ENCODE measurements at places on chromosomes 3 and 15.

DNA sequence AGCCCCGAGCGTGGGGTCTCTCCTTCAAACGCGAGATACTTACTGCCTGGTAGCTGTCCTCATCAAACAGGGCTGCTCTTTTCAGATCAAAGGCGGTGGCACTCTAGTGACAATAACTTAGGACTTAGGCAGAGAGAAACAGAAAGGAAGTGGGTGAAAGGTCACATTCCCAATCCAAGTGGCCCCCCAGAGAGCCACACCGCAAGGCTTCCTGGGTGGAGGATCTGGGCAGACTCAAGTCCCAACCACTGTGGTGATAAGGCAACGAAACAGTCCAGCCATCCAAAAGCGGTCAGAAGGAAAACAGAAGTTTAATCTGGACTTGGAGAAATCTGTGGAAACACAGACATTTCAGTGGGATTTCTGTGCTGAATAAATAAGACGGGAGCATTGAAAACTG, 227.2 kb downstream of the ADAMTS17 start:
- DNase-seq = no peak

- DNase-seq = no peak
These were observed 8.3 kb downstream of the CCNL1 start for GRCh38 chr3:157151627-157152026.

DNA sequence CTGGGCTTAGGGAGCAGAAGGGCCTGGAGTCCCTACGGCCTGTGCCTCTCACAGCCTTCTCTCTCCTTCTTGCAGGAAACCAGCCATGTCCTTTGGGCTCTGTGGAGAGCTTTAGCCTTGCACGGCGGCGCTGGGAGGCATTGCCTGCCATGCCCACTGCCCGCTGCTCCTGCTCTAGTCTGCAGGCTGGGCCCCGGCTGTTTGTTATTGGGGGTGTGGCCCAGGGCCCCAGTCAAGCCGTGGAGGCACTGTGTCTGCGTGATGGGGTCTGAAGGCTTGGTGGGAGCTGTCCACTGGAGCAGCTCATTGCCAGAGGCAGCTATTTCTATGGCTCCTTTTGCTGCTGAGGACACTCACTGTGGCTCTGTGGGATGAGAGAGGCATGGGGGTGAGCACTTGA, 4.1 kb downstream of the KLHDC8B start:
- no peak for DNase-seq

- no peak for DNase-seq
These were observed 11.1 kb downstream of the ISLR start for GRCh38 chr15:74184582-74185091.

DNA sequence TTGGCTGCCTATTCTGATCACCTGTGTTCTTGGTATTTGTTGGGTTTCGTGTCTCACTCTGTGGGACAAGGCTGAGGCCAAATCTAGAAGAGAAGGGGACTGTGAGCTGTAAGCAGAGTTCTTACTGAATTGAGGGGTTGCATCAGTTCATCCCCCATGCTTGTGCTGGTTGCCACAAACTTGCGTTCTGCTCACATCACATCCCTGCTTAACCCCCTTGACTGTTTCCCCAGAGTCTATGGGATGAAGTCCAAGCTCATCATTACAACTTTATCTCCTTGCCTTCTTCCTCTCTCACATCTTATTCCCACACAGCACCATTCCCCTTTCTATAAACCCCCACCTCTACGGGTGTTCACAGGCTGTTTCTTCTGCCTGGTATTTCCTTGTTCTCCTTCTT, 143.8 kb upstream of the ABHD17C start:
- DNase-seq = no peak

DNA sequence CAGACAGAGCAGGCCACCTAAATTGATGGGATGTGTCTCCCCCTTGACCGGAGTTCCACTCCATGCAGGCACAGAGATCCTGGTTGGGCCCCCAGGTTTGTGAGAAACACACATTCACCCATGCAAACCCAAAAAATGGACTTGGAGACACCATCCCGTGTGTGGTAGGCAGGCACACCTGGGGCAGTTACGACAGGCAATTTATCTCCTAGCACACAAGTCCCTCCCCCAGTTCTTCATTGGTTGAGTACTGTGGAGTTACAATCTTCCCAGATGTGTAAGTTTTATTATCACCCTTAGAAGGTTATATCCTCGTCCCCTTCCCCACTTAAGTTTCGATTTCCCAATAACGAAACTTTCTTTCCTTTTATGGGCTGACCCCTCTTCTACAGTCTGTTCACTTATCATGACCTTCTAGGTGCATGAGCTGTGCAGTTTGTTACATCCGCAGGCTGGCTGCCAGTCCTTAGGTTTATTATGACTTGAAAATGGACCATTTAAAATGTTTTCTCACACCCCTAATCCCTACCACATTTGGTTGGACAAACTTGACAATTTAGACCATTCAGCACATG, 27.3 kb downstream of the ARL8B start:
- DNase-seq = no peak

- no peak for DNase-seq
These were observed 38.6 kb downstream of the MOBP start for GRCh38 chr3:39505866-39506742.

- DNase-seq = no peak
These were observed 117.3 kb upstream of the FLNB start for GRCh38 chr3:57890874-57891273.

GRCh38 chr3:150765949-150766720, 3.2 kb upstream of the SIAH2 start:
- no peak for DNase-seq

GRCh38 chr3:36678216-36679013, 85.9 kb downstream of the DCLK3 start:
- no peak for DNase-seq

DNA sequence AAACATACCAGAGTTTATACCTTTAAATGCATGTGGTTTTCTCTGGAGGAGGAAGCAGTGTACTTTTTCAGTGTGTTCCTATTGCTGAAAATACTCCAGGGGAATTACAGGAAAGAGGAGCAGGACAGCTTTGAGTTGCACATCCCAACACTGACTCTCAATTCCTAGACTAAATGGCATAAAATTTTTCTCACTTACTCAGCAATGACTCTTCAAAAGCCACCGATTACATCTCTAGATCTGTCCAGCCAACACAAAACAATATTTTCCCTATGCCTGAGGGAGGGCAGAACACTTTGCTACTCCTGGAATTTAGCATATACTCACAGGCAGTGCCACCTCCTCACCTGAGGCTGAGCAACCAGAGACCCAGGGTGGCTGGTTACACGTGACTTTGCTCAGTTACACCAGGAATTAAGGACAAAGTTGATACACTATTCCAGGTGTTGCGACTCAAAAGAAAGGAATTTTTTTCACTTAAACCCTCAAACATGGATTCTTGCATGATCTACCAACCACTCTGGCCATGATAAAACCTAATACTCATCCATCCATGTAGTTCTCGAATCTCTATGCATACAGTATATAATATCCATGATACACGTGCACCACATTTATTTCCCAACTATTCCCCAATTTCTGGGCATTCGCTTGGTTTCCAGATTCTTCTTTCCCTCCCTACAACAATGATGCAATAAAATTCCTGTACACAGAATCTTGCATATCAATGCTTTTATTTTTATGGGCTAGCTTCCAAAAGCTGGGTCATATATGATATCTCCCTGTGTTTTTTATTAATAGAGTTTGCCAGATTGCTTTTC, 194.6 kb downstream of the THRB start:
- DNase-seq = no peak

Data from esophagus squamous epithelium (tissue), 5 donors.